MCF 10A (cell line): ENCODE measurements at places on chromosomes 5 and 9.

- no peak for DNase-seq
Measured at GRCh38 chr9:131417264-131418142, 23.6 kb downstream of the PRRC2B start.

DNA sequence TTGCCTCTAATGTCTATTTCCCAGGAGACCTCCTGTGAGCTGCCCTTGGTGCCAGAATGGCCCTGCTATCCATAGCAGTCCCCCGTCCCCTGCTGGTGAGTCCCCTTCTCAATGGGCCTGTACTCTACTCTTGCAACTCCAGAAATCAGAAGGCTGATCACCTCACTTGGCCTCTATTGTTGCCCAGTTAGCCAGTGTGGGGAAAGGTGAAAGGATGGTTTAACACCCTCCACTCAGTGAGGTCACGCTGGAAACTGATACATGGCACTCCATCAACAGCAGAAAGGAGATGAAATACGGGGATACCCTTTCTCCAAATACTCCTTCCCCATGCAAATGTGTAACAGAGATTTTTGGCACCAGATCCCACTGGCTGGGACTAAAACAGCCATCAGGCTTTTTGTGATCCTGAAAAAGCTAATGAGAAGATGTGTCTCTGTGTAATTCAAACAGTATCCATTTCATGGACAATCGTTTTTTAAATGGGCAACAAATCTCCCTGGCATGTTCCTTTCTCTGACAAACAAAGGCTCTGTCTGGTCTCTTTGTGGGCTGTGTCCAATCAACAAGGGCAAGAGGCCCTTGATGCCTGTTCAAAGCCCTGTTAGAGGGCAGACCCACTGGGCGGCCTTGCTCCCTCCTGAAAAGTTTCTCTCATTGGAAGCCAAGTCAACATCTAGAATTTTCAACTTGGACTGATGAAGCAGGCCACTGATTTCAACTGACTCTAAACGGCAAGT lies 343.7 kb downstream of the SPOCK1 start:
- DNase-seq: no peak

DNA sequence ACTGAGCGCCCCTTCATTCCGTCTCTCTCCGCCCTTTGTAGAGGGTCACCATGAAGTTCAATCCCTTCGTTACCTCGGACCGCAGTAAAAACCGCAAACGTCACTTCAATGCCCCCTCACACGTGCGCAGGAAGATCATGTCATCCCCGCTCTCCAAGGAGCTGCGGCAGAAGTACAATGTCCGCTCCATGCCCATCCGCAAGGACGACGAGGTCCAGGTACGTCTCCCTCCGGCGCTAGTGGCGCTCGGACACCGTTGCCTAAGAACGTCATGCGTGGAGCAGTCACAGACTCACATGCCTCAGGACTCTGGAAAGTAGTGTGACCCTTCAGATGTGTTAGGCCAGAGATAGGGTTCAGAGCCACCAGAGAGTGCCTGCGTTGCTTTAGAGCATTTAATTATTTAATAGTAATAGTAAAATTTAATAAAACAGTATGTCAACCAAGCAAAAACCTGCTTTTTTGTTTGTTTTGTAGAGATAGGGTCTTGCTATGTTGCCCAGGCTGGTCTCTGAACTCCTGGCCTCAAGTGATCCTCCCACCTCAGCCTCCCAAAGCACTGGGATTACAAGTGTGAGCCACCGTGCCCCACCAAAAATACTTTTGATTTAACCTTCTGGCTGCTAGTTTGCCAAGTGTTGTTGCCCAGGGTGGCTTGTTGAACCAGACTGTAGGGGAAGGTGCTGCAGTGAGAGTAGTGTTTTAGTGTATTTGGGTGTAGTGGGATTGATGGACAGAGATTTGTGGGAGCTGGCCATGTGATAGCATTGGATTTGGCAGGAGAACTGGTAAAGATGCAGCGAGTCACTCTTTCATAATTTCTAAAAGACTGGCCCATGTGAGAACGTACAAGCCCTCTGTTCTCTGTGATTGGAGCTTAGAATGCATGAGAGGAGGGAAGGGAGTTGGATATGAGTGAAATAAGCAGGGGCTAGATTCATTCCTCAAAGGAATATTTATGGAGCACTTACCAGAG lies 888 bp downstream of the RPL26L1 start:
- DNase-seq: no peak

DNA sequence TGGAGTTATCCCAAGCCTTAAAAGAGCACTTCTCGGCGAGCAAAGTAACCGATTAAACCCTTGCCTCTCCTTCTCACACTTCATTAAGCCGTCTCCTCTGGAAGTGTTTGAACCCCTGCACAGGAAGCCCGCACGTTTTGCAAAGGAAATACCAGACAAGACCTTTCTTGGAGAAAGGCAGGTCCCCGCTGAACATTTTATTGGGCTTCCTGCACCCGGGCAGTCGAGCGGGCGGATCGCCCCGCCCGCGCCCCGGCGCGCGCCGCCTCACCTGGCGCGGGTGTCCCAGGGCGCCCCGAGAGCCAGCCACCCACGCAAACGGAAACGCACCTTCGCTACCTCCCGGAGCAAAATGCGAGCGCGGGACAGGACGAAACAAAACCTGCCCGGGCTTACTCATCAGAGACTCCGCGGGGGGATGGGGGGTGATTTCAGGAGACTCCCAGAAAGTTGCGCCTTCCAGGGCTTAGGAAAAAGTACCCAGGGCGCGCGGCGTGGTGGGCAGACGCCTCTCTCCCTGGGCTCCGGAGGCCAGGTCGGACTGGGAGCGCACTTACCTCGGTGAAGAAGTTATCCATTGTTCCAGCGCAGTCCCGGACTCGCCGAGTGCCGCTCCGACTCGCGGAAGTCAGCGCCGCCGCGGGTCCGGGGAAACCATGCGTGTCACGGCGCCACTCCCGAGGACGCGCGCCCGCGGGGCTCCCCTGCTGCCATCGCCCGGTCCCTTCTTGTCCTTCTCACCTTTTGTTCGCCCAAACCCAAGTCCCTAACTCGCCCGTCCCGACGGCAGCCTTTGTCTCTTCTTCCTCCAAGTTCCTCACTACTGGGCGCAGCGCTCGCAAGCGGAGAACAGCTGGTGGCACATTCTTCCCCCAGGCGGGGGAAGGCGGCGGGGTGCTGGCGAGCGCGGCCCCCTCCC lies 598 bp downstream of the MYO10 start:
- peak; percentile 87 for DNase-seq

GRCh38 chr5:139561655-139562451 lies 714 bp downstream of the UBE2D2 start:
- DNase-seq: peak; percentile 58

- DNase-seq: peak; percentile 64
Measured at GRCh38 chr9:76688471-76689238, 75.6 kb upstream of the PCA3 start.
